ENCODE measurements at places on chromosomes 16 and 17.

- no peak for DNase-seq
Observed at GRCh38 chr16:79182616-79183015, 417.9 kb downstream of the MAF start.

- no peak for DNase-seq
Observed at GRCh38 chr17:42748202-42748907, 3.5 kb upstream of the EZH1 start.

GRCh38 chr16:3823427-3823826 is 57.1 kb downstream of the CREBBP start:
- no peak for DNase-seq

- DNase-seq, result no peak
Observed at GRCh38 chr17:34874478-34874877, 86.8 kb downstream of the CCT6B start.

DNA sequence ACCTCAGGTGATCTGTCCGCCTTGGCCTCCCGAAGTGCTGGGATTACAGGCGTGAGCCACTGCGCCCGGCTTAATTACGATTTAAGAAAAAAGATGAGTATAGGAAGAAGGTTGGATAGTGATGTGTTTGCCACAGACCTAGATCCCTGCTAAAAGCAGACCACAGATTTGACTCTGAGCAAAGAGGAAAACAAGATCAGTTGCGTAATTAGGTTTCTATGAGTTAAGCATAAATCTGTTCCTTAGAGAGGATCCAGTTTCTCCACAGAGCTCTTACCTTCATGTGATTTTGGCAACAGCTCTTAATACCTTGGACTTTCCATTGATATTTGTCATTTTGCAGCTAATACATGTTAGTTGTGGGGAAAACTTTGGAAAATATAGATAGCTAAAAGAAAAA is 31.1 kb downstream of the CDH1 start:
- DNase-seq, result no peak

- DNase-seq, result no peak
Observed at GRCh38 chr16:2048116-2048543, 345 bp downstream of the TSC2 start.

- peak; percentile 32 for DNase-seq
Observed at GRCh38 chr16:30761427-30761927, 385 bp downstream of the CFAP119 start.

- DNase-seq, result no peak
Observed at GRCh38 chr16:2815299-2815771, 1.7 kb upstream of the PRSS21 start.

GRCh38 chr16:88315543-88316105 is 67.1 kb upstream of the ZNF469 start:
- no peak for DNase-seq

GRCh38 chr16:81239367-81240121 is 1.1 kb downstream of the BCO1 start:
- no peak for DNase-seq

DNA sequence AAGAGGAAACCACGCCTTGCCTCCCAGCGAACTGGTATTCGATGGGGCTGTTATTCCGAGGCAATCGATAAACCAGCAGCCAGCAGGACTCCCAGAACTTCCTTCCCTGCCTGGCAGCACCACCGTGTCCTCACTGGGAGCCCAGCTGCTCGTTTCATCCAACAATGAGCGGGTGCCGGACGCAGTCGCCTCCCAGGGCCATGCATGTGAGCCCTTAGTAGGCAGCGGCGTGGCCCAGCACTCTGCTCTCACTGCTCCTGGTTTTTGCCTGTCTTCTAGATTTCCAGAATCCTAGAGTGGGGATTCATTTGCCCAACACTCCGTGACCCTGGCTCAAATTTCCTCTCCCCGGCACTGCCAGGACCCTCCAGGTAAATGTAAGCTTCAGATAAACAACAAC is 29.1 kb upstream of the RASD1 start:
- DNase-seq, result no peak

GRCh38 chr16:2276368-2277195 is 8.7 kb upstream of the RNPS1 start:
- no peak for DNase-seq

GRCh38 chr16:84579936-84580335 is 37.9 kb downstream of the COTL1 start:
- DNase-seq, result no peak

- no peak for DNase-seq
Observed at GRCh38 chr17:12107905-12108304, 87.2 kb downstream of the MAP2K4 start.

- DNase-seq, result no peak
Observed at GRCh38 chr17:9658593-9659211, 13.4 kb downstream of the USP43 start.

- DNase-seq, result peak; percentile 34
Observed at GRCh38 chr17:28947639-28948038, 3.7 kb downstream of the PHF12 start.

DNA sequence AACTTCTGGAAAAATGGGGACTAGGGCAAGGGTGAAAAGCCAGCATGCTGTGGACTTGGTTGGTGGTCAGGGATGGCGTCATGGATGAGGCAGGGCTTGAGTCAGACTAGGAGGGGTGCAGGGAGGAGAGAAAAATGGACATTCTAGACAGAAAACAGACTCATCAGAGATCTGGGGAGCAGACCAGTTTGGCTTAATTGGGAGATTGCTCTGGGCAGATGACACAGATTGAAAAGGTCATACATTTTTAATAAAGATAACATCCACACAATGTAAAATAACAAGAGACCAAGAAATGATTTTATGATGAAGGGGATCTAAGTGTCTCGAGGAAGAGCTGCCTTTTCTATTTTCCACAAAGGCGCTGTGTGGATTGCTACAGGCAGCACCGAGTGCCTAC is 326.3 kb downstream of the XYLT1 start:
- DNase-seq, result no peak

DNA sequence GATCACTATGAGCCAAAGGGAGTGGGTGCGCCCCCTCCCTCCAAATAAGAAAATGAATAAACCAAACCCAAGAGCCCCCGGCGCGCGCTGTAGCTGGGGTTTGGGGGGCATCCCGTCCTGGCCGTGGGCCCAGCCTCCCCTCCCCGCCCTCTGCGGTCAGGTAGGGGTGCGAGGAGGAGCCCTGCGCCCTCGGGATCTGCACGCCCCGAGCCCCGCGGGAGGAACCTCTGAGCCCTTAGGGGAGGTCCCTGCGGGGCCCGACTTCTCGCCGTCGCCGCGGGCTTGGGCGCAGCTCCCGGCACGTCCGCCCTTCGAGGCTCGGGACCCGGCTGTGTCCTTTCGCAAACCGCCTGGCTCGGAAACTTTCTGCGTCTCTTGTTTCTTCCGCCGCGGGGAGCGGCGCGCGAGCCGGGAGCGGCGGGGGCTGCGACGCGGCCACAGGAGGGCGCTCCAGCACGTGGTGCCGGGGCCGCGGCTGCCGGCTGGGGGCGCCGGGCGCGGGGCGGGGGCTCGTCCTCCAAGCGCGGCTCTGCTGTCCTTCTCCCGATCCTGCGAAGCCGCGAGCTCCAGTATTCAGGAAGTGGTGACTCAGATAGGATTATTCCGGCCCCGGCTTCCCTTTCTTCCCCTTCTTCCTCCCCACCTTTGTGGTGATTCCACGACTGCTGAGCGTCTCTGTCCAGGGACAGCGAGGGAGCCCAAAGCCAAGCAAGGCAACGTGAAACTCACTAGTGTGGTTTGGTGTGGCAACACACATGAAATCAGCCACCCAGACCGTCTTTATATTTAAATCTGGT is 1.6 kb downstream of the PITPNC1 start:
- DNase-seq, result peak; percentile 85

GRCh38 chr17:15501793-15502192 is 34.4 kb upstream of the CDRT4 start:
- DNase-seq, result no peak

- DNase-seq, result no peak
Observed at GRCh38 chr16:56298948-56299596, 107.8 kb downstream of the GNAO1 start.

GRCh38 chr16:67199808-67200198 is 872 bp downstream of the ELMO3 start:
- no peak for DNase-seq

DNA sequence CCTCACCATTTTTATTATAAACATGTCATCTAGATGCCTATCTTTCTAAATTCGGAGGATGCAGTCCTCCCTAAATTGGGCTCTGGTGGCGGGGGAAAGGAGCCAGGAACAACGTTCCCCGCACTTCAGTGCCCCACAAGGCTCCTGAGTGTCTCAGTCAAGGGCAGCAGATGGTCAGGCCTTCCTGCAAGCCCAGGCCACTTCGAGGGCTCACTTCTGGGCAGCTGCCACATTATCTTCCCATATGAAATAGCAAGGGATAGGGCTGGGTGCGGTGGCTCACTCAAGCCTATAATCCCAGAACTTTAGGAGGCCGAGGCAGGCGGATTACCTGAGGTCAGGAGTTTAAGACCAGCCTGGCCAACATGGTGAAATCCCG is 32.3 kb downstream of the FBXO31 start:
- DNase-seq, result no peak

DNA sequence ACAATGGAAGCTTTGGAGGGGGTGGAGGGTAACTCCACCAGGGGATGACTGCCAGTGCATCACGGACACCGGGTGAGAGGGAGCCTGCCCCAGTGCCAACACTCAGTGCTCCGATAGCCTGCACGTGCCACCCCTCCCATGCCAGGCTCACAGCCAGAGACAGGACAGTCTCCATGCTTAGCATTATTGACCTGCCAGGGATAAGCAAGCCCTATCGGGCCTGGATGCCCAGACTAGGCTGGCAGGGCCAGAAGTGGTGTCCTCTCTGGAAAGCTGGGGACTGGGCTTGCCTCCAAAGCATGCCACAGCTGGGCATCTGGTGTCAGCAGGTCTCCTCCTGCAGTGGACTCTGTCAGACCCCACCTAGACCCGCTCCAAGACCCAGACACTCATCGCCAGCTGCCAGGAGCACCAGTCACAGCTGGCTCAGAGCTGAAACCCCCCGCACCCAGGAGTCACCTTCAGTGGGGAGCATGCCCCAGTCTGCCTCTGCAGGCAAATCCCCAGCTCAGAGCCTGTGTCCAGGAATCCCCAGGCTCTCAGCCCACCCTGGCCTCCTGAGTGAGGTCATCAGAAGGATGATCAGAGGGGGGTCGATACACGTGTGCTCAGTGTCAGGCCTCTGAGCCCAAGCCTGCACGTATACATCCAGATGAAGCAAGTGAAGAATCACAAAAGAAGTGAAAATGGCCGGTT is 1.8 kb upstream of the RHBDF1 start:
- DNase-seq, result no peak

GRCh38 chr17:57957120-57957850 is 2.1 kb upstream of the CUEDC1 start:
- DNase-seq, result no peak
